Heart left ventricle (tissue), 16 donors: ENCODE measurements at places on chromosomes 5 and 9. TPM values are rescaled to one million over a fixed set of nuclear protein-coding genes. Genes with fewer than 3 reads are reported as not detected.

- H3K4me1 ChIP-seq, result no peaks in the 10 kb centered on the region
- H3K36me3 ChIP-seq, result peaks cover 9% of the 10 kb centered on the region
- H3K4me3 ChIP-seq, result no peak overlapping the region
- H3K27ac ChIP-seq, result no peak overlapping the region
Measured at GRCh38 chr5:176514244-176514950, 22.8 kb downstream of the RNF44 start.

NPDC1 gene
- 64.8 TPM for total RNA-seq

EDIL3 gene
- 9.3 TPM for total RNA-seq

RNF183 gene
- total RNA-seq, result not detected

ZCCHC9 gene
- 12.9 TPM for total RNA-seq

DNA sequence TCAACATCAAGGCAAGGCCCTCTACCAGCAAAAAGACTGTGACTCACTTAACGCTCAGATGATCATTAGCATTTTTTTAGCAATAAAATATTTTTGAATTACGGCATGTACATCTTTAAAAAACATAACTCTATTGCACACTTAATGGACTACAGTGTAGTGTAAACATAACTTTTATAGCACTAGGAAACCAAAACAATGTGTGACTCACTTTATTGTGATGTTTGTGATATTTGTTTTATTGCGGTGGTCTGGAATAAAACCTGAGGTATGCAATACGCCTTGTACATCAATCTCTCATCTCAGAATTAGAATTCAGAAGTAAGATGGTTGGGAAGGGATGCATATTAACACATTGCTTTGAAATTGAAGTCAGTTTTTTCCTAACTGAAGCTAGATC, 106.9 kb upstream of the PTCH1 start:
- no peak overlapping the region for H3K4me3 ChIP-seq
- no peaks in the 10 kb centered on the region for H3K27me3 ChIP-seq
- H3K4me1 ChIP-seq, result no peaks in the 10 kb centered on the region
- no peak for DNase-seq
- no peaks in the 10 kb centered on the region for H3K36me3 ChIP-seq

GRCh38 chr9:16450578-16450977, 419.9 kb downstream of the BNC2 start:
- no peak overlapping the region for H3K4me3 ChIP-seq
- H3K27me3 ChIP-seq, result no peaks in the 10 kb centered on the region
- H3K36me3 ChIP-seq, result no peaks in the 10 kb centered on the region
- H3K27ac ChIP-seq, result no peak overlapping the region
- DNase-seq, result no peak

GRCh38 chr5:178396796-178397720, 164.5 kb upstream of the PHYKPL start:
- H3K27me3 ChIP-seq, result no peaks in the 10 kb centered on the region
- H3K36me3 ChIP-seq, result no peaks in the 10 kb centered on the region
- DNase-seq, result no peak
- H3K4me3 ChIP-seq, result no peak overlapping the region
- no peaks in the 10 kb centered on the region for H3K4me1 ChIP-seq
- no peak overlapping the region for H3K27ac ChIP-seq

F2RL2 gene
- total RNA-seq, result 0.16 TPM

MAMDC4 gene
- 7.0 TPM for total RNA-seq

GRCh38 chr5:90528601-90529193, 687 bp downstream of the LYSMD3 start:
- H3K4me3 ChIP-seq, result peak overlapping the region; percentile 96
- no peaks in the 10 kb centered on the region for H3K27me3 ChIP-seq
- no peaks in the 10 kb centered on the region for H3K36me3 ChIP-seq
- H3K4me1 ChIP-seq, result peaks cover 22% of the 10 kb centered on the region
- H3K27ac ChIP-seq, result peak overlapping the region; percentile 98

NR5A1 gene
- not detected for total RNA-seq

- H3K4me1 ChIP-seq, result no peaks in the 10 kb centered on the region
- H3K36me3 ChIP-seq, result no peaks in the 10 kb centered on the region
- H3K27ac ChIP-seq, result no peak overlapping the region
- no peak overlapping the region for H3K4me3 ChIP-seq
Measured at GRCh38 chr9:121398374-121398773, 28.3 kb upstream of the STOM start.

GRCh38 chr9:89015336-89015735, 24.1 kb downstream of the S1PR3 start:
- no peak overlapping the region for H3K27ac ChIP-seq
- H3K36me3 ChIP-seq, result no peaks in the 10 kb centered on the region

- no peak overlapping the region for H3K4me3 ChIP-seq
- H3K4me1 ChIP-seq, result peaks cover 40% of the 10 kb centered on the region
- no peak for DNase-seq
- H3K36me3 ChIP-seq, result no peaks in the 10 kb centered on the region
Measured at GRCh38 chr9:565528-565927, 276.0 kb upstream of the DMRT1 start.

GRCh38 chr9:117156771-117157535, 257.9 kb downstream of the ASTN2 start:
- no peak for DNase-seq
- H3K4me1 ChIP-seq, result no peaks in the 10 kb centered on the region
- H3K36me3 ChIP-seq, result no peaks in the 10 kb centered on the region
- H3K4me3 ChIP-seq, result no peak overlapping the region
- H3K27ac ChIP-seq, result no peak overlapping the region
- H3K27me3 ChIP-seq, result no peaks in the 10 kb centered on the region

- no peak overlapping the region for H3K4me3 ChIP-seq
- no peaks in the 10 kb centered on the region for H3K27me3 ChIP-seq
- DNase-seq, result no peak
- no peak overlapping the region for H3K27ac ChIP-seq
- H3K36me3 ChIP-seq, result no peaks in the 10 kb centered on the region
Measured at GRCh38 chr9:72858089-72858912, 94.6 kb downstream of the ALDH1A1 start.

- H3K4me1 ChIP-seq, result peaks cover 3% of the 10 kb centered on the region
- no peaks in the 10 kb centered on the region for H3K27me3 ChIP-seq
- no peak overlapping the region for H3K27ac ChIP-seq
- no peaks in the 10 kb centered on the region for H3K36me3 ChIP-seq
- DNase-seq, result no peak
Measured at GRCh38 chr5:38362713-38363112, 104.4 kb downstream of the EGFLAM start.

GRCh38 chr5:50694027-50694590, 27.7 kb downstream of the PARP8 start:
- no peaks in the 10 kb centered on the region for H3K36me3 ChIP-seq
- no peaks in the 10 kb centered on the region for H3K27me3 ChIP-seq
- H3K4me1 ChIP-seq, result peaks cover 7% of the 10 kb centered on the region
- H3K4me3 ChIP-seq, result no peak overlapping the region
- no peak for DNase-seq

SLC44A1 gene
- total RNA-seq, result 24.5 TPM

IL3 gene
- not detected for total RNA-seq

DNA sequence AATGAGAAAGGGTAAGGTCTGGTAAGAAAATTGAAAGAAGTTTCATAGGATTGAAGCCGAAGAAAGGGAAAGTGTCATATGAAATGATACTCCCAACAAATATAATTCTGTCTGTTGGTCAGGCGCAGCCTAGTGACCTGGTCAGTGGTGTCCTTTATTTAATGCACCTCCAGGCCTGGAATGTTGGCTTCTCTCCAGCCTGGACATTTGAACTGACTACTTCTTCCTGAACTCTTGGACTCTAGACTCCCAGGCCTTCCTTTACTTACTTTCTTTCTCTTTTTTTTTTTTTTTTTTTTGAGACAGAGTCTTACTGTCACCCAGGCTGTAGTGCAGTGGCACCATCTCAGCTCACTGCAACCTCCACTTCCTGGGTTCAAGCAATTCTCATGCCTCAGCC, 1381.5 kb upstream of the WWC1 start:
- DNase-seq, result no peak
- no peak overlapping the region for H3K4me3 ChIP-seq
- H3K27ac ChIP-seq, result no peak overlapping the region
- H3K27me3 ChIP-seq, result no peaks in the 10 kb centered on the region
- H3K36me3 ChIP-seq, result no peaks in the 10 kb centered on the region

DNA sequence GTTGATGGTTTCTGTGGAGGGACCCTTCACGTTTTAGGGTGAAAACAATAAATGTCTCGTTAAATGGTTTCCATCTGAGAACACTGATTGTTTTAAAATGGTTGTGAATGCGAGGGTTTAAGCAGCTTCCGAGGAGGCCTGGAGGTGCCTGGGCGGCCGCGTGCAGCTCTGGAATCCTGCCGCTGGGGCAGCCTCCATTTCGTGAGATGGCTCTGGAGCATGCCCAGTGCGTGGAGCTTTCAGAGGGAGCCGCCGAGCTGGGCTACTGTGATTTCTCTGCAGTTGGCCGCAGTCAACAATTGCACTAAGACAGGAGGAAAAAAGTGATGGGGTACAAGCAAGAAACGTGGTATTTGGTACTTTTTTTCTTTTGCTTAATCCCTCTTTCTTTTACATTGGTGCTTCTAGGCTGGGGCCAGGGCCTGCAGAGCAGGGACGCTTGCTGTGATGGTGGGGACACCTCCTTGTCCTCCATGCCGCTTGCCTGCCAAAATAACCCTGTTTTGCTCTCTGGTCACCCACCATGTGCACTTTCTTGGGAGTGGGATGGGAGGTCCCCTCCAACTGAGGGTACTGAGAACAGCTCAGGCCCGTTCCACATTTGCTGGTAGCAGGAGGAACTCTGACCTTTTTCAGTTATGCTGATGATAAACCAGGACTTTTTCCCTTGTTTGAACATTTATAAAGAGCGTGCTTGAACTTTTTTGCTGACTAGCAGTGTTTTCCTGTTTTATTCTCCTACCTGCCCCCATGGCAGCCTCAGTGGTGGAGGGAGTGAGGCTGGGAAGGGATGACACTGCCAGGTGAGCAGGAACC, 47.1 kb downstream of the EHMT1 start:
- H3K4me1 ChIP-seq, result peaks cover 6% of the 10 kb centered on the region
- H3K4me3 ChIP-seq, result no peak overlapping the region
- no peak overlapping the region for H3K27ac ChIP-seq
- no peaks in the 10 kb centered on the region for H3K36me3 ChIP-seq

TESK1 gene
- total RNA-seq, result 19.8 TPM

GRCh38 chr9:111610845-111611244, 11.4 kb upstream of the PTGR1 start:
- no peaks in the 10 kb centered on the region for H3K27me3 ChIP-seq
- no peak overlapping the region for H3K4me3 ChIP-seq
- no peak for DNase-seq
- no peak overlapping the region for H3K27ac ChIP-seq
- H3K36me3 ChIP-seq, result no peaks in the 10 kb centered on the region

- H3K27ac ChIP-seq, result no peak overlapping the region
- no peak overlapping the region for H3K4me3 ChIP-seq
- DNase-seq, result no peak
- no peaks in the 10 kb centered on the region for H3K36me3 ChIP-seq
- H3K27me3 ChIP-seq, result no peaks in the 10 kb centered on the region
Measured at GRCh38 chr9:79559495-79560181, 12.1 kb upstream of the TLE4 start.

DNA sequence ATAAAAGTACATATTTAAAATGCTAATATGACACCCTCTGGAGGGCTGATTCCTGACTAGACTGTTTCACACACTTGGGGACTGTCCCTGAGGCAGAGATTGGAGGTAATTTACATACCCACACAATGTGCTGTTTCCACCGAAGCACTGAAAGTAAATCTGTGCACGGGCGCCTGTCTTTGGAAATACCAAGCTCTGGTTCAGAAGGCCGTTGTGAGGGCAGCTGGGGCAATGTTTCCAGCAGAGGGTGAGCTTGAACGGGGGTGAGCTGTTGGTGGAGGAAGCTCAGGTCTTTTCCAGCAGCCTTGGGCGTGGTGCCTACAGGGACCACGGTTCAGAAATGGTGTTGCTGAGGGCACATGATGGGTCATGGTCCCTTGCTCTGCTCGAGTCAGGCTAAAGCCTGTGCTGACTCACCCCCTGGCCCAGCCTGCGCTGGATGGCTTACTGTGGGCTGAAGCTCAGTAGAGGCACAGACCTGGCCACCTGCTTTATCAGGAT, 25.8 kb upstream of the HMCN2 start:
- no peaks in the 10 kb centered on the region for H3K27me3 ChIP-seq
- H3K4me1 ChIP-seq, result peaks cover 3% of the 10 kb centered on the region
- no peaks in the 10 kb centered on the region for H3K36me3 ChIP-seq
- DNase-seq, result no peak
- H3K4me3 ChIP-seq, result no peak overlapping the region
- H3K27ac ChIP-seq, result no peak overlapping the region

GRCh38 chr9:113403646-113404045, 2.6 kb upstream of the ALAD start:
- H3K27me3 ChIP-seq, result no peaks in the 10 kb centered on the region
- DNase-seq, result no peak
- peaks cover 34% of the 10 kb centered on the region for H3K4me1 ChIP-seq
- H3K27ac ChIP-seq, result no peak overlapping the region
- H3K4me3 ChIP-seq, result no peak overlapping the region
- H3K36me3 ChIP-seq, result peaks cover 10% of the 10 kb centered on the region
